Cardiac septum (tissue), 1 donor: ENCODE measurements at places on chromosomes 1 and 21. TPM values are rescaled to one million over a fixed set of nuclear protein-coding genes. Genes with fewer than 3 reads are reported as not detected.

- no peak for DNase-seq
These were observed 44.7 kb downstream of the SLC30A10 start for GRCh38 chr1:219883400-219884332.

DNA sequence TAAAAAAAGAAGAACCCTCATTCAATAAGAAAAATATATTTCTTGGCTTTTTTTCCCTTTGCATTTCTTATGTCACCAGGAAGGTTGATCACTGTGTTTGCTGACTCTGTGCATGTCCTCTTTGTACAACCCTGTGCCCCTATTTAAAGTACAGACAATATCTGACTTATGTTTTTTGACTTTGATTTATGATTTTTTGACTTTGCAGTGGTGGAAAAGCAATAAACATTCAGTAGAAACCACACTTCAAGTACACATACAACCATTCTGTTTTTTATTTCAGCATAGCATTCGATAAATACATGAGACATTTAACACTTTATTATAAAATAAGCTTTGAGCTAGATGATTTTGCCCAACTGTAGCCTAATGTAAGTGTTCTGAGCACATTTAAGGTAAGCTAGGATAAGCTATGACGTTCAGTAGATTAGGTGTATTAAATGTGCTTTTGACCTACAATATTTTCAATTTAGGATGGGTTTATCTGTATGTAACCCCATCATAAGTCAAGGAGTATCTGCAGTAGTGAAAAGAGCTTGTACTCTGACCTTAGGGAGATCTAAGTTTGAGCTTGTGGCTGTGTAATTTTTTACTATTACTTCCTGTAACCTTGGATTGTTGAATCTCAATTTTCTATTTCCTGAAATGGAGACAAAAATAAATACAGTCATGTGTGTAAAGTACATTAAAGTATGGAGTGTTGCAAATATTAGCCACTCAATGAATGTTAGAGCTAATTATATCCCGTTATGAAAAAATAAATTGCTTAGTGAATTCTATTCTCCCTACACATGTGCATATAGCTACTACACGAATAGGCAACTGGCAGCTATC lies 1.2 kb downstream of the RNASEL start:
- DNase-seq, result no peak

Gene ADAMTS1
- total RNA-seq, result 92.5 TPM

DNA sequence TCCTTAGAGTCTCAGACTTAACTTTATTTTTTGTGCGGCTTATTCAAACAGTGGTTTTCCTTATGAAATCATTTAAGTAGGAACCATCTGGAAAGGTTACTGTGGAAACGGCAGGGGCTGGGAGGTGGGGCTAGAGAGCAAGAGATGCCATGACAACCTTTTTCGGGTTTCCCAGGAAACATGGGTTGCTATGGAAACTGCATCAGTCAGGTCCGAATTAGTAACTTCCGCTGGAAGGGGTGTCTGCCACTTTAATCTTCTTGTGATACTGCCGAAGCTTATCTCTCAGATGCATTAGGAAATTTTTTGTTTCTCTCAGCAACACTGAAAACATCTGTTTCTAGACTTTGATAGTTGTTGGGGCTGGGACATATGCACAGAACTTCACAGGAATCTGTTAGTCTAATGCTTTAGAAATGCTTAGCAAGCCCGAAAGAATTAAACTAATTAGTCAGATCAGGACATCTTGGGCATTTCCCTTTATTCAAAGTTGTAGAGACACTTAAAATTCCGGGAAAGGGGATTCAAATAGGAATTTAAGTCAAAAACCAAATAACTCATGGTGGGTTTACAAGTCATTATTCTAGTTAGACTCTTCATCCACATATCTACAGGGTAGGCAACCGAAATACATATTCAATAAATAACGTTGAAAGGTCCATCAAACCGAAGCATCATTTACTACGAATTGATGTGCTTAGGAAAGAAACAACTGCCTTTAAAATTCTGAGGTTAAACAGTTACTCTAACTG lies 2.6 kb downstream of the KCNA3 start:
- no peak for DNase-seq
